Ovary (tissue), 10 donors: ENCODE measurements at places on chromosomes 4 and X. TPM values are rescaled to one million over a fixed set of nuclear protein-coding genes. Genes with fewer than 3 reads are reported as not detected.

GRCh38 chr4:16707874-16708273 lies 190.6 kb downstream of the LDB2 start:
- DNase-seq, result no peak

GRCh38 chrX:21509912-21510311 lies 135.7 kb downstream of the CNKSR2 start:
- no peak for DNase-seq

- no peak for DNase-seq
Measured at GRCh38 chr4:175234162-175234561, 316.0 kb downstream of the ADAM29 start.

The ARMCX2 gene
- 48.0 TPM for polyA plus RNA-seq
